T-helper 9 cell (primary cell): ENCODE measurements at places on chromosomes 11 and 22.

- DNase-seq: no peak
Measured at GRCh38 chr11:58125469-58125868, at the start of gene OR9I1. Gene OR9I1 (minus strand): TSS chr11:58125530. CDS start chr11:58119444, 6,086 bp downstream.

GRCh38 chr22:24424001-24424900 lies 3.1 kb upstream of the ADORA2A start:
- peak; percentile 27 for DNase-seq

GRCh38 chr11:69572233-69572860 lies 68.6 kb upstream of the CCND1 start:
- no peak for DNase-seq

DNA sequence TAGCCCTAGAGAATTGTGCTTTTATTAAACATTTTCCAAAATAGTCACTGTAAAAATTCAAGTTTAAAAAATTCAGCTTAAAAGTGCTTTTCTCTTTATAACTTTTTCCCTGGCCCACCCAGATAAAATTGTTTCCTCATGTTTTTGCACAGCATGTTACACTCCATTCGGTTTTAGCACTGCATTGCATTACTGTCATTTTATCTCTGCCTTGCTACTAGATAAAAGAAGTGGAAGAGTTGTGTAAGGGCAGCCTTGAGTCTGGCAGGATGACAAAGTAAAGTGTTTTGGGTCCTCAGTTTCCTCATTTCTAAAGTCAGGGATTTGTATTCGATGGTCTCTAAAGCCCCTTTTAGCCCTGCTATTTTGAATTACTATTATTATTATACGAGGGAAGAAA lies 99.8 kb downstream of the ATM start:
- DNase-seq: no peak

GRCh38 chr11:122213171-122213570 lies 97.2 kb upstream of the BLID start:
- DNase-seq: no peak

DNA sequence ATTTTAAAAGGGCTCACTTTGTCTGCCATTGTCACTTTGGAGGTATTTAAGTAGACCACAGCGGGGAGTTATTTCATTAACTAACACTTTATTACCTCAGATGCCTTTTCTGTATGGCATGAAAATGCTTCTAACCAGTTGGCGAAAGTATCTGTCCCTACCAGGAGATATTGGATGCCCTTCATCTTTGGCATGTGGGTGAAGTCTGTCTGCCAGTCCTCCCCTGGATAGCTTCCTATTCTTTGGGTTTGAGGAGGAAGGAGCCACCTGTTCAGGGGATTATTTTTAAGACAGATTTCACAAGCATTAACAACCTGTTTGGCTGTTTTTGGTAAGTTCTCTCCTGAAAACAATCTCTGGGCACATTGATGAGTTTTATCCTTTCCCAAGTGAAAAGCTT lies 17.1 kb downstream of the MS4A6E start:
- no peak for DNase-seq

GRCh38 chr11:7904917-7905316 lies 26.2 kb downstream of the OR10A6 start:
- DNase-seq: no peak

DNA sequence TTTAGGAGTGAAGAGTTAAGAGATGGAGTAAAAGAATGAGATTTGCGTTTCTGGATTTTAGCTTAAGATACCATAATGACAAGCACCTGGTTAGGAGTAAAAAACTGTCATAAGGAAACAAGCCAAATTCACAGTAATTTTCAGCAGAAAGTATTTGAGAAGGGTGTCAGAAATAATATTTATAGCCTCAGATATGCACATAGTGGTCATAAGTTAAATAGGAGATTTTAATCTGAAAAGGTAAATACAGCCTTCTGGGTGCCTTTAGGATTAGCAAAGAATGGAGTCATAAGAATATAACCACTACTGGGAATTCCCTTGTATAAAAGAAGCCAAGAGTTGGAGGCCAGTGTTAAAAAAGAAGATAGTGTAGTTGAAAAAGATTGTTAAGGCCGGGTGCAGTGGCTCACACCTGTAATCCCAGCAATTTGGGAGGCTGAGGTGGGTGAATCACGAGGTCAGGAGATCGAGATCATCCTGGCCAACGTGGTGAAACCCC lies 160.1 kb downstream of the SWAP70 start:
- DNase-seq: no peak

- DNase-seq: no peak
Measured at GRCh38 chr22:34972191-34972897, 93.6 kb upstream of the ISX start.

DNA sequence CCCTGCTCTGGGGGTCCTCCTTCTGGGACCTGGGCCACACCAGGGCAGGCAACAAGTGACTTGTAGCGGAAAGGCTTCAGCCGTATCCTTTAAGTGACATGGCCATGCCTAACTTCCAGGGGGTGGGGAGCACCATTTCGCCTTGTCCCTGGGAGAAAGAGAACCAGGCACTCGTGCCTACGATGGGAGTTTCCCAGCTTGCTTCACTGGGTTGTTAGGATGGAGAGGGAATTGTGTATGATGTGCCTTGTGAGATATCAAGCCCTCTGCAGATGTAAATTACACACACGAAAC lies 151.4 kb downstream of the CACNA1I start:
- DNase-seq: no peak

- no peak for DNase-seq
Measured at GRCh38 chr11:27971171-27971570, 136.8 kb downstream of the KIF18A start.

DNA sequence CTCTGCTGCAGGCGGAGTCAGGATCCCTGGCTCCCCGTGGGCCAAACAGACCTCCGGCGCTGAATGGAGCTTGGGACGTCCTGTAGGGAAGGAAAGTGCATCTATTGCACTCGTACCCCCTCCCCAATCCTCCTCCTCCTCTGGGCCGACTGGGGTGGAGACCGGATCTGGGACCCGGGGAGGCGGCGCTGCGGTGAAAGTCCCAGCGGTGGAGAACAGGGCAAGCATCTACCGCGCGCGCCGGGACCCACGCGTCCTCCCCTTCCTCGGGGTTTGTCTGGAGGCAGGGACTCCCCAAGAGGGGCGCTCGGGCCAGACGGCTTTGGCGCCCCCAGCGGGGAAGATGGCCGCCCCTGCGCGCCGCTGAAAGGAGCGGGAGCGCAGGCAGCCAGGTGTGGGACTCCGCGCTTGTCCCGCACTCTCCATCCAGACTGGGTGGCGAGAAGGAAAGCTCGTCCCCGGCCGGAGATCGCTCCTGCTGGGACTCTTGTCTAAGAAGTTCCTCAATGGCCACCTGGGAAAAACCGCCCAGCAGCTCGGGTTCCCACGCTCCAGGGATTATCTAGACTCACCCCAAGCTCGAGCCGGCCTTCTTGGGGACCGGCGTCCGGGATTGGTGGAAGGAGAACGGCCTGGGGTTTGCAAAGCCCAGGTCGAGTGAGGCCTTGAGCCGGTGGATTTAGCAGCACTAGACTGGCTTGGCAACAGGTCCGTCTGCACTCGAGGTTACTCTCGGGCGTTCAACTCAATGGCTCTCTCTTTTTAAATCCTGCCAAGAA lies 718 bp downstream of the FADS2 start:
- DNase-seq: peak; percentile 50

DNA sequence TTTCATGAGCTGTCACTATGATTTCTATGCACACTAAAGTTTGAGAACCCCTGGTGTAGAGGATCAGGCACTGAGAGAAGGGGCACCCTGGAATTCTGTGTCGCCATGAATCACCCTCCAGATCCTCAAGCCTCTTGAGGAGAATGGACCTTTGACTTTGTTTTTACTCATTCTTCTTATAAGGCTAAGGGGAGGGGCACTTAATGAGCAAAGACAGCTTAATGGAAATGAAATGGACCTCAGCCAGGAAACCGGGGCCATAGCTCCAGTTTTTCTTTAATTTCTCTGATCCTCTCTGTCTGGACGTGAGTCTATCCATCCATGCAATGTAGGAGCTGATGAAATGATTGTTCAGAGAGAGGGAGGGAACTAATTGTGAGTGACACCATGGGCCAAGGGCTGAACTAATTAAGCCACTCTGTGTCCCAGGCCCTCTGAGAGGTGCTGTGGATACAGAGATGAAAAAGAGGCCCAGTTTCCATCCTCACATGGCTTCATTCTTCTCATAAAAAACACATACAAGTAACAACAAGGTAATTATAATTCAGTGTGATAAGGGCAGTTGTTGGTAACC lies 32.8 kb downstream of the OR2AT4 start:
- no peak for DNase-seq

- no peak for DNase-seq
Measured at GRCh38 chr22:49157529-49158339, 669.9 kb downstream of the BRD1 start.

DNA sequence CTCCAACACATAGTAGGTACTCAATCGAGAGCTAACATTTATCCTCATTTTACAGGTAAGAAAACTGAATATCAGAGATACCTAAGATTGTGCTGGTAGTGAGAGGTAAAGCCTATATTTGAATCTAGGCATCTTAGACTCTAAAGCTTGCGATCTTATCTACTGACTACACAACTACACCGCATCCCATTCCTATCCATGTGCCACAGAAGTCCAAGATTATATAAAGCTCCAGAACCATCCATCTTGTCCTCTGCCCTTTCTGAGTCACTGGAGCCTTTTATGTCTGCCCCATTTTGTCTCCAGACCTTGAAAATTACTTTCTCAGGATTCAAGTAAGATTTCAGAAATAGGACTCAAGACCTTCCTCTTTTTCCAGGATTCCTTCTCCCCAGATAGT lies 84.4 kb downstream of the OR5AK2 start:
- no peak for DNase-seq

DNA sequence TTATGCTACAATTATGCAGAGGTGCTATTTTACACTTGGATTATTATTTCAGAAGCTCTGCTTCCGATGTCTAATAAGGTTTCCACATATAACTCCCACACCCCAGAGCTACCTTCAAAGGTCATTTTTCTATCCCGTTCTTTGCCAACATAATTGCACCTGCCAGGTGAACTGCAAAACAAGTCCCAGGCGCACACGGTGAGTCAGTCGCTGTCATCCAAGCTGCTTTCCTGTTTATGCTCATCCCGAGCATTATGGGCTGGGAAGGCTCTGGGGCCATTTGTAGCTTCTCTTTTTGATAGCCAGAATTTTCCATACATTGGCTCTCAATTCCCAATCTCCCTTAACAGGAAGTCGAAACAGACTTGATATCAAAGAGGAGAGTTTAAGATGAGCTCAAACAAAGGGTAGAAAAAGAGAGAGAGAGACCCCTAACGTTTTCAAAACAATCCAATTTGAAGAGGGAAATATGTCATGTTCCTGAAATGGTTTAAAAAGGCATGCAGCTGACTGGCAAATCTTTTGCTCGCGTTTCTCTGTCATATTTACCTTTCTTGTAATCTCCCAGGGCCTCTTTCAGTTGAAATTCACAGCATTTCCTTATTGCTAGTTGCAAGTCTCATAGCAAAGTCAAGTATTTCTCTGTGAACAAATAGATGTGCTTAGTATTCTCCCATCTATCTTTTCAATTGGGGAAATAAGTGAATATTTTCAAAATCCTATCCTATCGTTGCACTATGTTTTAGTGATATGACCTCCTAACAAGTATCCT lies 815.9 kb downstream of the KCNA4 start:
- no peak for DNase-seq

- DNase-seq: no peak
Measured at GRCh38 chr11:78533399-78533798, 41.3 kb downstream of the NARS2 start.

DNA sequence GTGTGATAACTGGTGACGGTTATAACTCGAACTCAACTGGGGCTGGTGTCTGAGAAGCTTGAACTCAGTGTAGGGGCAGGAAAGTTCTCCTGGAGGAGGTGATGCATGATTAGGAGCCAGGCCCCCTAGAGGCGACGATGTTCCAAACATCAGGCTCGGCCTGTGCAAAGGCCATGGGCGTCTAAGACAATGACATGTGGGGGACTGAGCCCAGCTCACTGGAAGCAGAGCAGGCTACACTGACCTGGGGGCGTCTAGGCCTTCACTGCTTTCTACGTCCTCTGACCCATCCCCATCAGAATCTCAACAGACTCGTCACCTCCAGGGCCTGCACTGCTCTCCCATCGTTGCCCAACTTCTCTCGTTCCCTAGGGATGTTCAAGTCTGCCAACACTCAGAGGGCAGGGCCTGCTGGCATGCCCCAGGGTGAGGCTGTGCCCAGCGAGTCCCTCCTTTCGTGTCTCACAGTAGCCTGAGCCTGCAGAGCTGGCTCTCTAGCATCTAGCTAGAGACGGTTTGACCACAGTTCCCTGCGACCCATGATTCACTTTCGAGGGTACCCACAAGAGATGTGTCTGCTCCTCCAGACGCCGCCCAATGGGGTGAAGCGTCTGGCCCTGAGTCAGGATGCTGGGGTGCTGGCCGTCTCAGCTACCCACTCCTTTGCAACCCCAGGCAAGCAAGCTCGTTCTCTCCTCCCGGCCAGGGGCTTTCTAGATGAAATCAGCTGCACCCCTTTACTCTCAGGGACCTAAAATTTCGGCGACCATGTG lies 1.1 kb upstream of the ATG16L2 start:
- peak; percentile 46 for DNase-seq

GRCh38 chr11:11279956-11280689 lies 72.9 kb downstream of the CSNK2A3 start:
- no peak for DNase-seq

- DNase-seq: no peak
Measured at GRCh38 chr11:116184763-116185162, 588.0 kb downstream of the BUD13 start.

GRCh38 chr11:129324533-129325175 lies 51.0 kb upstream of the BARX2 start:
- no peak for DNase-seq

GRCh38 chr22:27726686-27727449 lies 74.7 kb downstream of the MN1 start:
- no peak for DNase-seq

GRCh38 chr11:12121517-12121916 lies 11.1 kb downstream of the MICAL2 start:
- no peak for DNase-seq

GRCh38 chr11:128476729-128477128 lies 110.6 kb downstream of the ETS1 start:
- DNase-seq: peak; percentile 64

DNA sequence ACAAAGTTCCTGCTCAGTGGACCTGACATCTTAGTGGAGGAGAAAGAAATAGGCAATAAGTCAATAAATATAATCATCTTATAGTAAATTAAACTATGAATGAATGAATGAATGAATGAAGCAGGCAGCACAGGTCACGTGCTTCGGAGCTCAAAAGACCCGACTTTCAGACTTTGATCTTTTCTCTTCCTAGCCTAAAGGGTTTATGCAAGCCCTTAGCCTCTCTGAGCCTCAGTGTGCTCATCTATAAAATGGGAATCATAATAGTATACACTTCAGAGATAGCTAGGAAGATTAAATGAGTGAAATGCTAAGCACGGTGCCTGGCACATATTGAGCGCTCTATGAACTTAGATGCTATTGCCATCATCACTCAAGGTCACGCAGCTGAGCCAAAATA lies 7.5 kb downstream of the PVALB start:
- no peak for DNase-seq

DNA sequence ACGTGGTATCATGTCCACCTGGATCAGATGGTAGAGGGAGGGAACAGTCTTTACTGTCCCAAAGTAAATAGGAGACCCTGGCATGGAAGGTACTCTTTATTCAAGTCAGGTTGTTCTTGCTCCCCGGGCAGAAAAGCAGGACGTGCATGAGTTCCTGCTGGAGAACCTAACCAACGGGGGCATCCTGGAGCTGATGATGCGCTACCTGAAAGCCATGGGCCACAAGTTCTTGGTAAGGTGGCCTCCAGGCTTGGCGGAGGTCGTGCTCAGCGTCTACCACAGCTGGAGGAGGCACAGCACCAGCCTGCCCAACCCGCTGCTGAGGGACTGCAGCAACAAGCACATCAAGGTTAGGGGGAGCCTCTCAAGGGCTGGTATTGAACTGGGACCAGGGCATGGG lies 48.7 kb downstream of the CABIN1 start:
- no peak for DNase-seq
